ENCODE measurements at places on chromosomes 12 and 14. TPM values are rescaled to one million over a fixed set of nuclear protein-coding genes. Genes with fewer than 3 reads are reported as not detected.

TSPAN9 gene
- 24.9 TPM for total RNA-seq

P2RX7 gene
- 13.5 TPM for total RNA-seq

GLT1D1 gene
- not detected for total RNA-seq

NID2 gene
- total RNA-seq: 22.2 TPM

CCDC196 gene
- total RNA-seq: not detected

NELL2 gene
- 20.8 TPM for total RNA-seq

CRIP1 gene
- 19.8 TPM for total RNA-seq

AQP5 gene
- 0.84 TPM for total RNA-seq

DNA sequence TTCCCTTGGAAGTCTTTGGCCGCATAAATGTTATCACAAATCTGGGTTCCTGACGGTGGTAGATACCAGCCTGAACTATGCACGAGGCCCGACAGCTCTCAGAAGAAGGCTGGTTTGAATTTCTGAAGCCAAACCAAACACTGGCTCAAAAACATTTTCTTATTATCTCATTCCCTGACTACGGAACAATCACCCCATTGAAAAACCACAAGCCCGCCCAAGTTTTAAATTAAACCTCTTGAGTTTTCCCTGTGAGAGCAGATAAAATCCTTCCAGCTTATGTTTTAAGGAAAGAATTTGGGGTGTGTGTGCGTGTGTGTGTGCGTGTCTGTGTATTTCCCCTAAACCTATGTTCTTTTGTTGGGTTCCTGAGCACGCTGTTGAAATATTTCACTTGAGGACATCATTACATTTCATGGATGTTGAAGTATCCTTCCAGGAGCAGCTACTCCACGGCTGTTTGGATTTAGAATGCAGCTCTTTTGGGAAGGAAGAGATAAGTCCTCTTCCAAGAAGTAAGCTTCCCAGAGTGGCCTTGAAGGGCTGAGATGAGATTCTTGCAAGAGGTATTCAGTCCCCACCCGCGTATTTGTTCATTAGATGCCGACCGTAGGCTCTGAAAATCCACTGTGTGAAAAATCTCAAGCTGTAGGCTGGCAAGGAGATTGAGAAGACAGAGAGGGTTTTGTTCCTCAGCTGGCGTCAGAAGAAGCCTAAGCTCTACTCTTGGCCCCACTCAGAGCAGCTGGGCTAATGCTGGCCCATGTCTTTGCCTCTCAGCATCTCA lies 131.0 kb upstream of the NCOR2 start:
- no peak overlapping the region for H3K27ac ChIP-seq
- H3K4me3 ChIP-seq: no peak overlapping the region
- no peaks in the 10 kb centered on the region for H3K27me3 ChIP-seq
- H3K36me3 ChIP-seq: no peaks in the 10 kb centered on the region
- peaks cover 16% of the 10 kb centered on the region for H3K4me1 ChIP-seq
- no peak for DNase-seq

DNA sequence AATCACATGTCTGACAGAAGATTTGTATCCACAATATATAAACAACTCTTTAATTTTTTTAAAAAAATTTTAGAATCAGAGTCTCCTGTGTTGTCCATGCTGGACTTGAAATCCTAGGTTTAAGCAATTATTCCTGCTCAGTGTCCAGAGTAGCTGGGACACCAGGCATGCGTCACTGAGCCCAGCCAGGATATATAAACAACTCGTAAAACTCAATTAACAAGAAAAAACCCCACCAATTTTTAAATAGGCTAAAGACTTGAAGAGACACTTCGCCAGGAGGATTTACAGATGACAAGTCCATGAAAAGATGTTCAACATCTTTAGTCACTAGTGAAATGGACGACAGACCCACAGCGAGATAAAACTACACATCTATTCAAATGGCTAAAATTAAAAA lies 2.0 kb upstream of the SCN8A start:
- no peaks in the 10 kb centered on the region for H3K27me3 ChIP-seq
- H3K4me3 ChIP-seq: no peak overlapping the region
- H3K36me3 ChIP-seq: no peaks in the 10 kb centered on the region
- no peak overlapping the region for H3K27ac ChIP-seq
- DNase-seq: no peak

DNA sequence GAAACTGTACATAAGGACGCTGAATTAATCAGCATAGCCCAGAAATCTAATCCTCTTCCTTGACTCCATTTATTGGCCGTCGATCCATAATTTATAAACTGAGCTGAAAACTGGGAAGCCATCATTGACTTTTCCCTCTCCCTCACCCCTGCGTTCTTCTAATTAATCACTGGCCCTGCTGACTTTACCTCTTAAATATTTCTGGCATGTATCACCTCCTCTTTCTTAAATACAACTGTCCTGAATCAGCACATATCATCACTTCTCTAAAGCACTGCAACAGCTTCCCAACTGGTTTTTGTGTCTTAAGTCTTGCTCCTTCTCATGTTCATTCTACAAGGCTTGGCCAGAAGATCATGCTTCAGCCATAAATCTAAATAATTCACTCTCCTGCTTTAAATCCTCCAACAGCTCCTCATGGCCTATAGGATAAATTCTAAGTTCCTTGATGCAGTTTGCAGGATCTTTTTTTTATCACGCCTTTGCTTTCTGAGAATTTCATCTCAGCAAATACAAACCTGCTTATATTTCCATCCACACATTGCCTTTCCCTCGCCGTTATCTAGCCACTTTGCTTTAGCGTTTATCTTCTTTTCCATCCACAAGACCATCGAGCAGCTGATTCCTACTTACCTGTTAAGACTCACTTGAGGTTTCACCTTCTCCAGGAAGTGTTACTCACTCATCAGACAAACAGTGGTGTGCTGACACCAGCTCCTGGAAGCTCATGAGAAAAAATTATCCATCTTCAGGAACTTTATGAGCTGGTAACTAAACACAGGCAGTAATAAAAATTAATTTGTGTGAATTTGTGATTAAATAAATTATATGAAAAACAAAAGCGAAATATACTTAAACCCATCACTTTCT lies 295.6 kb upstream of the FLRT2 start:
- H3K4me3 ChIP-seq: no peak overlapping the region
- no peak overlapping the region for H3K27ac ChIP-seq
- H3K36me3 ChIP-seq: no peaks in the 10 kb centered on the region
- no peaks in the 10 kb centered on the region for H3K27me3 ChIP-seq
- no peaks in the 10 kb centered on the region for H3K4me1 ChIP-seq

DNA sequence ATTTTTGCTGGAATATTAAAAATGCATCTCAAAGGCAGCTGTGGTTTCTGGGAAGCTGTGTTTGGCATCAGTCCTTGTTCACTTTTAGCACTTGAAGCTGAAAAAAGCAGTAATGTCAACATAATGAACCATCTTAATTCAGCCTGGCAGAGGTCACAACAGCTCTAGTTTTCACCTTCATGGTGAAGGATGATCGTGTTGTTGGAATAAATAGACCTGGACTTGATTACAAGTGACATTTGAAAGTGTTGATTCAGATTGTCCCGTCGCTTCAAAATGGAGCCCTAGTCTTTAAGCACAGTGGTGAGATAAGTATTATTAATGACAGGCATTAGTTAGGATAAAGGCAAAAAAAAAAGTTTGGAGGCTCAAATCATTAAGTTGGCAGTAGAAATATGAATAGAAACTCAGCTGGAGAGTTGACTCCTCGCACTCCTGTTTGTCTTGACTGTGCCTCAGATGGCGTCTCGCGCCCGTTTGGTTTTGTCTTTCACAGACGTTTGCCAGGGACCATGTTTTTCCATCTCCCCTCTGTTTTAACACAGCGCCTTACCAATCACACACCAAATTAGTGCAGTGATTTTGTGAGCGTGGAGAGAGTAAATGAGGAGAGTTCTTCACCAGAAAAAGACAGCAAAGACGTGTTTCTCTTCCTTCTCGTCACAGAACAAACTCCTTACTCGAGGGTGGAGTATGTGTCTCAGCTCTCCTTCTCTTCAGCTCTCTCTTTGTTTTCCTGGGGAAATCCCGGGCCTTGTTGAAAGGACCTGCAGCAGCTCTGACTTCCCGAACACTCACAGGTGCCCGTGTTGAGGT lies 53.4 kb upstream of the MMP17 start:
- H3K36me3 ChIP-seq: peaks cover 64% of the 10 kb centered on the region
- H3K4me3 ChIP-seq: no peak overlapping the region
- no peaks in the 10 kb centered on the region for H3K4me1 ChIP-seq

- H3K27me3 ChIP-seq: no peaks in the 10 kb centered on the region
- H3K36me3 ChIP-seq: no peaks in the 10 kb centered on the region
- no peak overlapping the region for H3K4me3 ChIP-seq
- no peak for DNase-seq
- H3K27ac ChIP-seq: no peak overlapping the region
Observed at GRCh38 chr12:64189530-64189929, 32.6 kb downstream of the KICS2 start.

GRCh38 chr14:68106456-68106855 lies 286.9 kb downstream of the RAD51B start:
- H3K36me3 ChIP-seq: no peaks in the 10 kb centered on the region
- H3K4me3 ChIP-seq: no peak overlapping the region
- no peak for DNase-seq
- H3K4me1 ChIP-seq: no peaks in the 10 kb centered on the region

DNA sequence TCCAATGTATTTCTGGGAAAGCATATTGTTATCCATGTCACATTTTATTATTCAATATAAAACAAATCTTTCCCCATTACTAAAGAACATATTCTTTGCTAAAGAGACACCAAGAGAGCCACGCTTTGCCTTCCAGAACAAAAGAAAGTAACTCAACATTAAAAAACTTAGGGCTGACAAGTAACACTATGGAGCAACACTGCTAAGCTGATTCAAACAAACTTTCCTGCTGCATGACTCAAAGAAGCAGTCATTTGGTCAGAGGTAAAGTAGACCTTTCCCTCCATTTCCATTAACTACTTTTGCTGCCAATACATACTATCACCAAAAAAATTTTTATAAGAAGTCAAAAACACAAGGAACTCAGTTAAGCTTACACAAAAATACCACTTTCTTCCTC lies 83.0 kb downstream of the DENND5B start:
- no peaks in the 10 kb centered on the region for H3K36me3 ChIP-seq
- no peak overlapping the region for H3K4me3 ChIP-seq
- H3K27me3 ChIP-seq: no peaks in the 10 kb centered on the region
- H3K4me1 ChIP-seq: no peaks in the 10 kb centered on the region

Measured in adrenal gland (tissue), 19 donors.